ENCODE measurements at places on chromosomes 16 and 17. TPM values are rescaled to one million over a fixed set of nuclear protein-coding genes. Genes with fewer than 3 reads are reported as not detected.

Gene ARSG
- 11.5 TPM for total RNA-seq

Gene PHKG2
- 14.3 TPM for total RNA-seq

Gene GAST
- total RNA-seq: not detected

Gene RNF157
- total RNA-seq: 1.3 TPM

Gene KRTAP9-3
- total RNA-seq: not detected

Gene TPSD1
- not detected for total RNA-seq

Gene CCL5
- not detected for total RNA-seq

Gene RPUSD1
- 33.1 TPM for total RNA-seq

Gene SPAG7
- total RNA-seq: 56.0 TPM

DNA sequence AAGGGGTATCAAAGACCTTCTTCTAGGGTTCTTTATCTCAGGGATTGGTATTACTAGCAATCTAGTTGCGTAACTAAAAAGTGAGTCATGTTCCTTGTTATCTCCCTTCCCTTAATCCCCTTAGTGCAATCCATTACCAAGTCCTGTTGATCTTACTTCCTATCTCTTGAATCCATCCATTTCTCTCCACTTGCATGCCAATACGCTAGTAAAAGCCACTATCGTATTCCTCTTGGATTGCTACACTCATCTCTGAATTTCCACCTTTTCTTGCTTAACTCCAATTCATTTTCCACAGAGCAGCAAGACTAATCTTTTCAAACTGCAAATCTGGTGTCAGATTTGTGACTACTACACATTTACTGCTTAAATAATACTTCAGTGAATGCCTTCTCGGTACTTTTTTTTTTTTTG is 1.8 kb upstream of the ADAT1 start:
- DNase-seq: no peak

GRCh38 chr17:81245024-81245664 is 6.0 kb downstream of the NDUFAF8 start:
- no peak for DNase-seq

- DNase-seq: no peak
These were observed 241.4 kb downstream of the PMP22 start for GRCh38 chr17:15023589-15024336.

- DNase-seq: no peak
These were observed 12.8 kb downstream of the CARHSP1 start for GRCh38 chr16:8855972-8856371.

- DNase-seq: no peak
These were observed 1.6 kb downstream of the ITGA2B start for GRCh38 chr17:44387804-44388203.

DNA sequence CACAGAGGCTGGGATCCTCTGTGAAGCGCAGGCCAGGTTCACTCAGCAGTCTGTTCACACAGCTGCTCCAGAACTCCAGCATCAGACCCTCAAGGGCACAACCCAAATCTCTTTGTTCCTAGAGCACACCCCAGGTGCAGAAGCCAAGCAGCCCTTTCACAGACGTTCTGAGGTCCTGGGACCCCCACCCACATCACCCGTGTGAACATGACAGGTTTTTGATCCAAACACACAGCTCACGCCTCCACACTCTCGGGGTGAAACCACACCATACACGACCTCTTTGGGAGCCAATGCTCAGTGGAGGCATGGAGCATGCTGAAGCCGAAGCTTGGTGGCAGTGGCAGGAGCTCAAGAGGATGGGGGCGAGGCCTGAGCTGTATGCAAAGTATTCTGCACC is 97.4 kb downstream of the ZNF778 start:
- DNase-seq: no peak

- no peak for DNase-seq
These were observed 26.7 kb downstream of the SAP30BP start for GRCh38 chr17:75693500-75694481.

- DNase-seq: no peak
These were observed 131.1 kb downstream of the ZNF423 start for GRCh38 chr16:49724774-49725173.

DNA sequence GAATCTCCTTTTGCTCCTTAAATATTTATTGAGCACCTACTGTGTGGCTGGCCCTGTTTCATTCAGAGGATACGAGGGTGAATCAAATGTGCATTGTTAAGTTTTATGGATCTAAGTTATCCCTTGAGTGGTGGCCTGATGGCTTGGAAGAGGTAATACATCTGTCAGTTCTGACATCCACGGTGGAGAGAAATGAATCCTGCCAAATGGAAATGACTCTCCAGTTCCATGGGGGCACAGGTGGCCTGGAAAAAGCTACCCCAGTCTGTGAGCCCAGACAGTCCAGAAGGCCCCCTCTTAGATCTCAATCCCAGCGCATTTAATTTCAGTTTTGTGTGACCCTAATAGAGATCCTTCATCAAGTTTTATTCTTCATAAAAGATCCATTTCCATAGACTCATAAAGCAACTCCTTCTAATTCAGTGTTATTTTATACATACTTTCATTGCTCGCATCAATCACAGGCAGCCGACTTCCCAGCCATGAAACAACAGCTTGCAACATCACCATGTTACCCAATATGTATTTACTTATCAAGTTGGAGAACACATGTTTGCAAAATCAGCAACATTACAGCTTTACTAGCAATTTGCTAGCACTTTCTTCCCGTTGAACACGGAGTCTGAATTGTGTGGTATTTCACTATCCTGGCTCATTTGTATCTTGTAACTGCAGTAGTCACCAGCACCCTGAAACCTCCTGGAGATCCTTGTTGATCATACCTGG is 334.8 kb upstream of the HSBP1 start:
- no peak for DNase-seq

GRCh38 chr17:38740044-38740443 is 8.1 kb downstream of the PCGF2 start:
- no peak for DNase-seq

DNA sequence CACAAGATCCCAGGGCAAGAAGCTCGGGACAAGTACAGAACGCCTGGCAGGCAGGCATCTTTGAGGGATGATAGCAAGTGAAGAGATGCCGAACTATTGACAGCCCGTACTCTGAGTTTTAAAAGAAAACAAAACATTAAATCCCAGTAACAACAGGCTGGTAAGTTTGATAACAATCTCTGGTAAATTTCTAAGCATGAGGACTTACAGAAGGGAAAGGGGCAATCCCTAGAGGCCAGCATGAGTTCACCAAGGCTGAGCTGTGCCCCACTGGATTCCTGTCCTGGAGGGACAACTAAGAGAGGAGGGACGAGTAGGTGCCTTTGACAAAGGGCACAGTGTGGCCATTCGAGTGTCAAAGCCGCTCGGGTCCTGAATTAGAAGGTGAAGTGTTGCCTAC is 26.2 kb downstream of the CCDC182 start:
- DNase-seq: no peak

DNA sequence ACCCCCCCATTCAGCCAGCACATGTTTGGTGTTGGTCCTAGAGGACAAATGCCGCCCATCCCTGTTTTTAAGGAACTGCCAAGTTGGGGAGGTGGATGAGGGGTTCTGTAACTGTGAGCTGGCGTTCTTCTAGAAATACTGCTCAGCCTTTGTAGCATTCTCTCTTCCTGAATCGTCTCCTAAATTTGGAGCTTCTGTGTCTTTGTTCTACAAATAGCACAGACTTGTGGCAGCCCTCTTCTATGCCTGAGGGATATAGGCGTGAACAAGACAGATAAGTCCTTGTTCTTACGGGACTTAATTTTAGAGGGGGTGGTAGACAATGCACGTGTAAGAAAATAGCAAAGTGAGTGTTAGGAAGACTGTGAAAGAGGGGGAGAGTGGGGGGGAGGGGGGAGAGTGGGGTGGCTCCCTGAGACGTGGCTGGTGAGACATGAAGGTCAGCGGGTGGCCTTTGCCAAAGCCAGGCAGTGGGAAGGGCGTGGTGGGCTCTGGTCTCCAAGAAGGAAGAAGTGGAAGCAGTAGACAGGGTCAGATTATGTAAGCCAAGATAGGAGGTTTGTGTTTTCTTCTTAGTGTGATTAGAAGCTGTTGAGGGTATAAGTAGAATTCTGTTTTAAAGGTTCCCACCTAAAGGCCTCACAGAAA is 9.9 kb downstream of the MFSD11 start:
- no peak for DNase-seq

DNA sequence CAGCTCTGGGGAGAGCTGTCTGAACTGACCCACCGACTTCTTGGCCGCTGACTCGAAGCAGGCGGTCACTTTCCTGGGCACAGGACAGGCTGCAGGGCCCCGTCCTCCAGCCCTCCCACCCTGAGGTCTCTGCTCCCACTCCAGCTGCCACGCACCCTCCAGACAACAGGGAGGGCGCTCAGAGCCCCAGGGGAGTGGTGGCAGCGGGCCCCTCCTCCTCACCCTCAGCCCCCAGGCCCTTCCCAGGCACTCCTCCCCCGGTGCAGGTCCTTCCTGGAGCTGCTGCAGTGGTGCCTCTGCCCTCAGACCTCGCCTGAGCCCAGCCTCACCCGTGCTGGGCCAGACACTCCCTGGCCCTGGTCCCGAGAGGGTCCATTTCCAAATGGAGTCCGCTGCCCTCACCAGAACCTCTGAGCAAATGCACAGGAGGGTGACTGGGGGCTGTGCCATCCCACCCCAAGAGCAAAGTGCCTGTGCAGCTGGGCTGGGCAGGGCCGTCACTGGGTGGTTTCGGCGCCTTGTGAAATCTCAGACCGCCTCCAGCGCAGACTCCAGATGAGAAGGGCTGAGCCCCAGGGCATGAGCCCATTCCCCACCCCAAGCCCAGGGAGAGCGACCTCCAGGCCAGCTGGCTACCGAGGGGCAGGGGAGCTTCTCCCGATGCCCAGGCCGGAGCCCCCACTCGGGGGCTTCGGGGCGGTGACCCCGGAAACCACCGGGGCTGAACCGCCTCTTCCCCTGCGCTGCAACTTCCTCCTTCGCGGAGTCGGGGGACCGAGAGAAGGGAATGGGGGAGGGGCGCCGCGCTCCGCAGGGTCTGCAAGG is 717 bp downstream of the CYBA start:
- DNase-seq: no peak

GRCh38 chr16:66511602-66512271 is 38.2 kb downstream of the TK2 start:
- DNase-seq: peak; percentile 66

- peak; percentile 51 for DNase-seq
These were observed 685 bp upstream of the MPG start for GRCh38 chr16:77273-77806.

- no peak for DNase-seq
These were observed 10.7 kb upstream of the GFAP start for GRCh38 chr17:44925731-44926697.

DNA sequence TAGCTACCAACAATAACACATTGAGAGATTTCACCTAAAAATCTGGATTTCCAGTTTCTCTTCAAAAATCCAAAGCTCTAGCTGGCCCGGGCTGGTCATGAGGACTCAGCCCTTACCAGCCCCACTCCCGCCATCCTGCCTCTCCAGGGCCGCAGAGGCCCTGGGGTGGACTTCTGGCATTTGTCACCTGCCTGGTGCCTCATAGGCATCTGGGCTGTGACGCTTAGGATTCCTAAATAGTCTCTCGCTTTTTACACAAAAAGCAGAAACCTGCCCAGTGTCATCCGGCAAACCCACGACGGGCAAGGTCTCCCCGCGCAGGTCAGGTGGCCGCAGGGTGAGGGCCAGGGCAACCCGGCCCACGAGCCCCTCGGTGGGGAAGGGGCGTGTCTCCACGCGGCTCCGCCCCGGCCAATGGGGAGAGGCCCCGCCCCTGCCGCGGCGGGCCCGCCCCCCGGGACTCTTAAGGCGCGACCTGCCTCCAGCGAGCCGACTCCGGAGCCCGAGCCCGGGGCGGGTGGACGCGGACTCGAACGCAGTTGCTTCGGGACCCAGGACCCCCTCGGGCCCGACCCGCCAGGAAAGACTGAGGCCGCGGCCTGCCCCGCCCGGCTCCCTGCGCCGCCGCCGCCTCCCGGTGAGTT is at the start of gene VASN:
Gene VASN (plus strand): TSS at position 492 of the 644 bp plus-strand sequence. CDS start 9,030 bp downstream, outside the sequence.
- no peak for DNase-seq

GRCh38 chr17:74082886-74083285 is 120.6 kb upstream of the RPL38 start:
- no peak for DNase-seq

All from NCI-H460 (cell line).